Central memory CD4-positive, alpha-beta T cell (primary cell): ENCODE measurements at places on chromosomes 1 and 21.
A peak's percentile ranks its signal among the peaks of the same experiment; 100 is the strongest.

DNA sequence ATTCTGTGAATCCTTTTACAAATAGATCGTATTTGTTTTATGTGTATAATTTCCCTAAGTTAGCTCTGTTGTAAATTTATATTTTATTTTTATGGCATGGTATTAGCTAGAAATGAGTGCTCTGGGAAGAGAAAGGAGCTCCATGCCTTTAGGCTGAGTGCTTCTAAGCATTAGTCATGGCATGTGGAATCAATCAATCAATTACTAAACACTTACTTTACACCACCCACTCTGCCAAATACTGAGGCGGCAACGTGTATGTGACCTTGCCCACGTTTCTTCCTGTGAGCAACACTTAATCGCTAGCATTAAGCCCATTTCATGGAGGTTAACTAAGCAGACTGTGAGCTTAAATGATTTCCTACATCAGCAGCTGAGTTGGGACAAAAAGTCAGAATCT, 7.2 kb upstream of the BECN2 start:
- no peak for DNase-seq

DNA sequence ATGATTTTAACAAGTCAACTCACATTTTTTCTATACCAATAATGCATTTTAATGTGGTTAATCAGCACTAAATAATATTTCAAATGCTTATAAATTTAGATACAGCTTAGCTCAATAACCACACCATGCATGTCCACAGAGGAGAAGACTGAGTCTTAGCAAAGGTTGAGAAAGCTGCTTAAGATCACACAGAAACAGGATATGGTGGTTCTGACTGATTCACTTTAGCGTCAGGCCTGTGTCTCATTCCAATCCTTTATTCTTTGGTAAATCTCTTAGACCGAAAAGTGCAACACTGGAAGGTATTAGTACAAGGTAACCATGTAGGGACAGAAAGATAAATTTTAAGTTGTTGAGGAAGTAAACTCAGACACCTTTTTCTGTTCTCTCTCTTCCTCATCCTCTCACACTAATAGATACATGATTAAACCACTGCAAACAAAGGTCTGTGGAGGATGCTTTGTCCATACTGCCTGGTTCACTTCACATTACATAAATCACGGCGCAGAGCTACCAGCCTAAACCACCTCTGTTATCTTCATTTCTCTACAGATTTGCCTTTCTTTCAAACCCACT, 139.0 kb downstream of the DPYD start:
- DNase-seq = no peak

- DNase-seq = no peak
Observed at GRCh38 chr1:149931212-149931790, 3.7 kb upstream of the SF3B4 start.

DNA sequence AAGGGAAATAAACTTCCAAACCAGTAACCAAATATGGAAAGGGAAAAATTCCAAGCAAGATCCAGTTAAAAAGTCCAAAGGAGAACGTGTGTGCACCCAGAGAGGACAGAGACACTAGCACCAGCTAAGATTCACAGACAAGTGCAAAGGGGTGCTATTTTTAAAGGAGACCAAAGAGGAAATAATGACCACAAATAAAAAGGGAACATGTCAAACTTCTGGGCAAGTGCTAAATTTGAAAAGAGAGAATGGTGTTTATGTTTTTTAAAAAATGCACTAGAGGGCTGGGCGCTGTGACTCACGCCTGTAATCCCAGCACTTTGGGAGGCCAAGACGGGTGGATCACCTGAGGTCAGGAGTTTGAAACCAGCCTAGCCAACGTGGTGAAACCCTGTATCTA, 8.6 kb downstream of the JAM2 start:
- no peak for DNase-seq

- no peak for DNase-seq
Observed at GRCh38 chr1:161189036-161189435, 9.8 kb downstream of the ADAMTS4 start.

- no peak for DNase-seq
Observed at GRCh38 chr21:37356706-37357105, 9.9 kb upstream of the DYRK1A start.

DNA sequence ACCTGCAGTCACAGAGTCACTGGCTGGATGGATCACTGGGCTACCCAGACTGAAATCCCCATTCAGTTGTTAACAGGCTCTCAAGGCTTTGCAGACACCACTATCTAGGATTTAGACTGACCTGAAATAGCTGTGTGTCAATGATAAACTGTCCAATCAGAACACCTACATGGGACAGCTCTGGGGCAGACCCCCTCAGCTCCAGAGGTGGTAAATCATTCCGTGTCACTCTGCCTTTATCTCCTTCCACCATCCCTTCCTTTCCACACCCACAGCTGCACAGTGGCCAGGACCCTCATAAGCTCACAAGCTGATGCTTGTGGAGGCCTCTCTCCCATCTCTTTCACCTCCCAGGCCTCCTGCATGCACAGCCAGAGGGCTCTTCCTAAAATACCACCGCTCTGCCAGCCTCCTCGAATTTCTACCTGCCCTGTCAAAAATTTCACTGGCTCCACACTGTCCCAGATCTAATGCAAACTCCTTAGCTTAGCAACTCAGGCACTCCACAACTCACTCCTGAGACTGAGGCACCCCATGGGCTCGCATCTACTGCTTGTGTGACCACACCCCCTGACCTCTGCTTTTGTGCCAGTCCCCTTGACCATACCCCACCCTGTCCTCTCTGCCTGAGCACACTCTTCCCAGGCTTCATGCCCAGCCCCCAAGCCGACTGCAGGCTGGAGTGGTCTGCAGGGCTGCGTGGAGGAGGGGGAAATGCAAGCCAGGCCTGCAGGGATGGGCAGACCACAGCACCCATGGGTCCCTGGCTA, 5.8 kb downstream of the CAPZB start:
- no peak for DNase-seq

- DNase-seq = no peak
Observed at GRCh38 chr1:47713975-47714767, 276.3 kb downstream of the FOXD2 start.

DNA sequence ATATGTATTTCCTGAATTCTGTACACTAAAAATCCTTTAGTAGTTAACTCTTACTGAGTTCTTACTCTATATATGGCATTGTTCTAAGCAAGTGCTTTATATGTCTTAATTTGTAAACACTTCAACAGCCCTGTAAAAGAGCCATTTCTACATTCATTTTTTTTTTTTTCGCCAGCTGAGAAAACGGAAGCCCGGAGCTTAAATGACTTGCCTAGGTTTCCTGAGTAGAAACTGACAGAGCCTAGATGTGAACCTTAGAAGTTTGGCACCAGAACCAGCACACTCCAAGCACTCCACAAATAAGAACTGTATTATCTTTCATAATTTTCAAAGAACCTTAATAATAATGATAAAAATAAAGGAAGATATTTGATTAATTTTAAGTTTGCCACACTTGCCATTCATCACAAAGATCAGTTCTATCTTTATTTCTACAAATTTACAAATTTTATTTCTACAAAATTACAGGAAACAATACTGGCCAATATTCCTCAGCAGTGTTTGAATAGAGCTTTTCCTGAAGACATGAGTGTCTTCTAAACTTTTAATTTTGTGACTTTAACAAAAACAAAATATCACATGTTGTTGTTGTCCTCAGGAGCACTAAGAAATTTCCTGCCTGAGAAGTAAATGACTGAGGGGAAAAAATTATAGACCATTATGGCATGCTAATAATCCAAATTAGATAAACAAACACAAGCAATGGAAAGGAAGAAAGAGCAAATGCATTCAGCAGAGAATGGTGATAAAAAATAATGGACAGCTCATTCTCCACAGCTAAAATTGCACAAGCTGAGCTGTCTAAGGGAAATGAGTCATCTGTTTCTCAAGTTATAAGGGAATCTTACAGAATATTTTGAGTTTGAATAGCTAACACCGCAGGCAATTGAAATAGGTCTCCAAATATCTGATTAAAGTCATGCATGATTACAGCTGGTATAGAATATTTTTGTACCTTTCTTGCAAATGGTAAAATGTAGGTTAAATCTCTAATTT, 71.2 kb downstream of the DPYD start:
- no peak for DNase-seq

GRCh38 chr1:39960431-39960958, 5.5 kb downstream of the MFSD2A start:
- peak; percentile 2 for DNase-seq

DNA sequence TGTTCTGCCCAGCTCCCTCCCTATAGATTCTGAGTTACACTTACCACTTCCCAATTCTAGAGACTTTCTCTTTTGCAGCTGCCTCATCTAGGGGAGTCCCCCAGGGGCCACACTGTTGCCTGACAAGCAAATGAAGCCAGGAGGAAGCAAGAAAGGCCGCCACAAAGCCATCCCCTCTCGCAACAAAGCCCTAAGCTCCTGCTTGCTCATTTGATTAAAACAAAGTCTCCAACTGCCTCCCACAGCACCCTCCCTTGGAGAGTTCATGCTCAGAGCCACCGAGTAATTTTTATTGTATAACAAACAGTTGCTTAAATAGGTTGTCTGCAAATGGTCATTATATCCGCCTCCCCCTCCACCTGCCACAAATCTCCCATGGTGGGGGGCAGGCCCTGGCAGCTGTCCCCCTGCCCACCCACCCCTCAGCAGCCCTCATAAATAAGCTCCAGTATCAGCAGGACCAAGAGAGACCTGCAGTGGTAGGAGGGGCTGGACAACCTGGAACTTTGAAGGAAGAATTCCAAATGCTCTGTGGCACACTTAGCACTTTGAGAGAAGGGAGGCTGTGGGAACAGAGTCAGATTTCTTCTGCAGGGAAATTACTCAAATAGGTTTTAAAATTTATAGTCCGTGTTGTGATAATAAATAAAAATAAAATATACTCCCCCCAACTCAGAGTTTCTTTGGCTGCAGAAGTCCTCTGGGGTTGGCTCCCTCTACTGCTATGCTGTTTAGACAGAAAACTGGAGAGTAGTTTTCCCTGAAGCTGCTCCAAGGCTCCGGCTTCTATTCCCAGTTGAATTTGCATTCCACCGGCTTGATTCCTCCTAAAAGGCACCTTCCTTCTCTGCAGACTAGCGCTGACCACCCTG, 237.5 kb downstream of the TTLL7 start:
- DNase-seq = no peak

DNA sequence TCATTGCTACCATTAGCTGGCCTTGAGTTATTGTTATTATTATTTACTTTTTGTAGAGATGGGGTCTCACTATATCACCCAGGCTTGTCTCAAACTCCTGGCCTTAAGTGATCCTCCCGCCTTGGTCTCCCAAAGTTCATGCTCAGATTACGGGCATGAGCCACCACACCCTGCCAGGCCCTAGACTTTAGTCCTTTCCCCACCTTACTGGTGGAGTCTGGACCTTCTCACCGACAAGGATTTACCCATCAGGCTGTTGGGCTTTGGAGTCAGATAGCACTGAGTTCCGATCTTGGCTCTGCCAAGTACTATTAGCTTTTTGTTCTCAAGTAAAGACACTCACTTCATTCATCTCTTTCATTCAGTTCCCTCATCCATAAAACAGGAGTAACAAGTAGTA, 17.2 kb downstream of the CNR2 start:
- no peak for DNase-seq

- DNase-seq = no peak
Observed at GRCh38 chr1:214072426-214073157, 84.8 kb downstream of the PROX1 start.

DNA sequence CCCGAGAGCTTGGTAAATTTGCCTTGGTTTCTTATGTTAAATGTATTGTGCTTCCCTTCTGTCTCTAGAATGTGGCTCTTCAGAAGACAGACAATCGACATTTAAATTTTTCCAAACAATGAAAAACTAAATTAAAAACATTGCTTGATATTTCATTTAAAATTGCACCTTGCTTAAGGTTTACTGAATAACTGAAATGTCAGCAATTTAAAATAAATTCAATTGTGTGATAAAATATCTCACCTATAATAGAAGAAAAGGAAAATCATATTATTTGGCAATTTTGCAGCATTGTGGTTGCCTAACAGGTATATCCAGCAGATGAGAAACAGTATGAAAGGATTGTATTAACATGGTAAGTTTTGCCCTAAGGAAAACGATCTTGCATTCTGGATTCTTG, 56.5 kb downstream of the MAP3K21 start:
- no peak for DNase-seq
